Stimulated activated naive B cell treated with anti-CD40 and anti-IgM and Interleukin-4, amounts not matched to agents 10 μg/mL and 1 μg/mL and 100 μg/mL, for 72 hours (primary cell): ENCODE measurements at places on chromosomes 4 and X.

DNA sequence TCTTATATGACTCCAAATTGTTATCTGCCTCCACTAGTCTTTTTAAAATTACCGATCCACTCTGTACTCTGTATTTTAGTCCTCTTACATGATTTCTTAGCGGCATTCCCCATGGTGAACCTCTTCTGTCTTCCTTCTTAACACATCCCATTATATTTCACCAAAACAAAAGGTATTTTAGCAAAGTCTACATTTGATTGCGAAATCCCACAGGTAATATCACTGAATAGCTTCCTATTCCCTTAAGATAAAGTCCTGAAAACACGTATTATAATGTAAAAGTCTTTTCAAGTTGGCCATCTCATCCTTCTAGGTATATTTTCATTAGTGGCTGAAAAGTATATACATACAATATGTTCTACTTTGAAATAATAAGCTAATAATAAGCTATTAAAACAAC, 2016.0 kb upstream of the IGFBP7 start:
- DNase-seq = no peak
- no peak overlapping the region for H3K27ac ChIP-seq
- no peaks in the 10 kb centered on the region for H3K4me1 ChIP-seq
- no peak overlapping the region for H3K4me3 ChIP-seq

- no peak overlapping the region for H3K27ac ChIP-seq
- no peak for DNase-seq
- H3K4me3 ChIP-seq = no peak overlapping the region
- H3K27me3 ChIP-seq = peaks cover 41% of the 10 kb centered on the region
- H3K4me1 ChIP-seq = peaks cover 1% of the 10 kb centered on the region
Measured at GRCh38 chr4:185108669-185109068, 34.4 kb upstream of the SLC25A4 start.

DNA sequence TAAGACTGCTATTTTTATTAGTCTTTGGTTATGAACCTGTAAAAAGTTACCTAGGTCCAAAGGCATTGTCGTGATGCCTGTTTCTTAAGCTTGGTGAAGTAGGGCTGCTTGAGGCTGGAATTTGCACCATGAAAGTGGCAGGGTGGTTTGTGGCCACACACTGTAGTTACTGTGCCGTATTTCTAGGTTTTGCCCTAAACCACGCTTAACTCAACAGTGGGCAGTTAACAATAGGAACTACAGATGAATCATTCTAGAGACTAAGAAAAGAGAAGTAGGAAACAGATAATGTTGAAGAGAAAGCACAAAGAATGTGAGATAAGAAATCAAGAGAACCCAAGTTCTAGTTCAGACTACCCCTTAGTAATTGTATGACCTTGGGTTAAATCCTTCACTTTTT, 11.5 kb downstream of the ETNPPL start:
- no peak overlapping the region for H3K4me3 ChIP-seq
- no peaks in the 10 kb centered on the region for H3K36me3 ChIP-seq
- no peak for DNase-seq
- no peak overlapping the region for H3K27ac ChIP-seq
- H3K27me3 ChIP-seq = peaks cover 5% of the 10 kb centered on the region

- DNase-seq = no peak
- peaks cover 80% of the 10 kb centered on the region for H3K27me3 ChIP-seq
Measured at GRCh38 chr4:110635163-110635865, 12.4 kb upstream of the PITX2 start.

DNA sequence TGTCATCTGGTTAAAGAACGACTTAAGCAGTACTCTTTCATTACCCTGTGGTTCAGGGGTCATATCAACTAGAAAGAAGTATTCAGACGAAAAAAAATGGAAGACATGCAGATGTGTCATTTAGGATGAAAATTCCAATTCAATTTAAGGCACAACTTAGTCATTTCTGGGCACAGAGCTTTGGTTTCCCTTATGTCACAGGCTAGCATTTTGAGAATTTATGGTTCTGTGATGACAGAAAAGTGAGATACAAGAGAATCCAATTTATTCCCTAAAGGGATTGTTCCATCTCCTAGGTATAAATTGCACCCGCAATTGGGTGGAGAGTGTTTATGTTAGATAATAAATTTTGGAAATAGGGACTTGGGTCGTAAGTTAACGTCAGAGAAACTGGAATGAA, 306.6 kb downstream of the STK32B start:
- no peaks in the 10 kb centered on the region for H3K27me3 ChIP-seq
- H3K36me3 ChIP-seq = no peaks in the 10 kb centered on the region
- H3K4me1 ChIP-seq = no peaks in the 10 kb centered on the region
- no peak overlapping the region for H3K27ac ChIP-seq

GRCh38 chr4:88705805-88706492, 8.3 kb upstream of the NAP1L5 start:
- no peak for DNase-seq
- peaks cover 53% of the 10 kb centered on the region for H3K36me3 ChIP-seq
- no peak overlapping the region for H3K27ac ChIP-seq
- H3K4me3 ChIP-seq = no peak overlapping the region
- no peaks in the 10 kb centered on the region for H3K4me1 ChIP-seq

DNA sequence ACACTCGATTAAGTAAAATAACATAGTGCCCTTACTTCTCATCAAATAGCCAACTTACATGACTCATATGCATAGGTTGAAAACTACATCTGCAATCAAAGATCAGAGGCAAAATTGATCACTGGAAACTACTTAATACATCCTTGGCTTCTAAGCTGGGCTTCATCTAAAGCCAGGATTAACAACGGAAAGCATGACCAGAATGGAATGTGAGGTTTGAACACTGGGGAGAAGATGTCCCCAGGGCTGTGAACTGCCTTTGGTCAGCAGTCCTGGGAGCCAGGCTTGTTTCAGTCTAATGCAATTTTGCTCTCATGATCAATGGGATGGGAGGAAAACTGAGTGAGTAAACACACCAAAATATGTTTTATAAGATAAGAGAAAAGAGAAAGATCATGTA, 192.5 kb upstream of the TTC29 start:
- no peak overlapping the region for H3K4me3 ChIP-seq
- no peaks in the 10 kb centered on the region for H3K4me1 ChIP-seq
- no peaks in the 10 kb centered on the region for H3K36me3 ChIP-seq
- peaks cover 13% of the 10 kb centered on the region for H3K27me3 ChIP-seq

GRCh38 chr4:20194123-20195013, 57.3 kb upstream of the SLIT2 start:
- H3K4me3 ChIP-seq = no peak overlapping the region
- no peaks in the 10 kb centered on the region for H3K4me1 ChIP-seq
- no peak overlapping the region for H3K27ac ChIP-seq
- no peaks in the 10 kb centered on the region for H3K27me3 ChIP-seq

GRCh38 chrX:95055991-95056390, 1382.0 kb downstream of the FAM133A start:
- H3K4me3 ChIP-seq = no peak overlapping the region
- H3K27me3 ChIP-seq = no peaks in the 10 kb centered on the region
- H3K4me1 ChIP-seq = no peaks in the 10 kb centered on the region

DNA sequence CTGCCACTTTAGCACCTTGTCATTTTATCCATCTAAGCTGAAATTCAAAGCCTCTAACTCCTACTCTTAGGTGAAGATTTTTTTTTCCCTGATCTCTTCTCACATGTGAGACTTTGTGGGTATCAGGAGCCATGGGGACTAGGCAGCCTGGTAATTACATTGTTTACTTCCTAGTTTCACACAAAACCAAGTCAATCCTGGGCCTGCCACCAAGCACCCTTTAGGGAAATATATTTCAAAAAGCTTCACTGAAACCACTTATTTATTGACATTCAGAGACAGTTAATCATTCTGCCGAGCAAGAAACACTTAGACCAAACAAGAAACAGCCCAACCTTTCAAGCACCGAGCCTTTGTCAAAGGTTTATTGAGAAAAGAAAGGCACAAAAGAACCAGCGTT, 200.0 kb downstream of the RELL1 start:
- peaks cover 4% of the 10 kb centered on the region for H3K4me1 ChIP-seq
- no peak for DNase-seq
- H3K27me3 ChIP-seq = peaks cover 7% of the 10 kb centered on the region

- H3K36me3 ChIP-seq = no peaks in the 10 kb centered on the region
- no peaks in the 10 kb centered on the region for H3K27me3 ChIP-seq
- no peak overlapping the region for H3K27ac ChIP-seq
Measured at GRCh38 chr4:1627417-1628313, 56.4 kb downstream of the FAM53A start.

GRCh38 chr4:86036736-86037135, 323.1 kb downstream of the MAPK10 start:
- H3K4me3 ChIP-seq = no peak overlapping the region
- DNase-seq = no peak
- no peak overlapping the region for H3K27ac ChIP-seq
- no peaks in the 10 kb centered on the region for H3K36me3 ChIP-seq
- peaks cover 13% of the 10 kb centered on the region for H3K27me3 ChIP-seq

DNA sequence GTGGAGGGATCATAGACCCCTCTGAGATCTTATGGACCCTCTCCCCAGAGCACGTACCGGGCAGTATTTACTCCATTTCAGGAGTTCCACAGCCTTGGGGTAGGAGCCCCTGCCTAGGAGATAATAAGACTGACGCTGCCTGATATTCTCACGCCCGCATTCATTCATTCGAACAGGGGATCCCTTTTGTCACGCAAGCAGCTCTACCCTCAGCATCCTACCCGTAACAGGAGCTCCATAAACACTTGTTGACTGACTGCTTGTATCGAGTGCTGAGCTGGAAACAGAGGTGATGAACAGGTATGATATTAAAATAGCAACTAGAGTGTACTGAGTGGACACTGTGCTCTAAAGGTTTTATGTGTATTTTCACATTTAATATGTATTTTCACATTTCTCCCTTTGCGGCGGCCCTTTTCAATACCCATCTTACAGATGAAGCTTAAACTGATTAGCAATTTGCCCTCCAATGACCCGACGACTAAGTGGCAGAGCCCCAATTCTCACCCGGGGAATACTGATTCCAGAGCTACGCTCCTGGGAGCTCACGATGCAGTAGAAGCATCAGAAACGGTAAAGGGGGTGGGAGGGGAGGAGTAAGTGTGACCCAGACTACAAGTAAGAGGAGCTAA, 888 bp downstream of the RAB28 start:
- peaks cover 14% of the 10 kb centered on the region for H3K4me1 ChIP-seq
- no peaks in the 10 kb centered on the region for H3K27me3 ChIP-seq
- peak overlapping the region; percentile 88 for H3K4me3 ChIP-seq
- peak overlapping the region; percentile 98 for H3K27ac ChIP-seq
- DNase-seq = no peak

GRCh38 chrX:118723376-118723775, 4.0 kb upstream of the IL13RA1 start:
- H3K4me3 ChIP-seq = peak overlapping the region; percentile 52
- H3K27ac ChIP-seq = peak overlapping the region; percentile 77
- no peaks in the 10 kb centered on the region for H3K36me3 ChIP-seq
- no peaks in the 10 kb centered on the region for H3K27me3 ChIP-seq

- H3K4me3 ChIP-seq = no peak overlapping the region
- no peak overlapping the region for H3K27ac ChIP-seq
- peaks cover 44% of the 10 kb centered on the region for H3K27me3 ChIP-seq
- DNase-seq = no peak
- H3K36me3 ChIP-seq = no peaks in the 10 kb centered on the region
Measured at GRCh38 chr4:121932212-121932974, 19.5 kb downstream of the TRPC3 start.

GRCh38 chr4:42638321-42638720, 18.6 kb downstream of the ATP8A1 start:
- no peak for DNase-seq
- peaks cover 87% of the 10 kb centered on the region for H3K4me1 ChIP-seq
- peak overlapping the region; percentile 20 for H3K27ac ChIP-seq
- peaks cover 5% of the 10 kb centered on the region for H3K36me3 ChIP-seq
